ENCODE measurements at places on chromosomes 11 and 22.

DNA sequence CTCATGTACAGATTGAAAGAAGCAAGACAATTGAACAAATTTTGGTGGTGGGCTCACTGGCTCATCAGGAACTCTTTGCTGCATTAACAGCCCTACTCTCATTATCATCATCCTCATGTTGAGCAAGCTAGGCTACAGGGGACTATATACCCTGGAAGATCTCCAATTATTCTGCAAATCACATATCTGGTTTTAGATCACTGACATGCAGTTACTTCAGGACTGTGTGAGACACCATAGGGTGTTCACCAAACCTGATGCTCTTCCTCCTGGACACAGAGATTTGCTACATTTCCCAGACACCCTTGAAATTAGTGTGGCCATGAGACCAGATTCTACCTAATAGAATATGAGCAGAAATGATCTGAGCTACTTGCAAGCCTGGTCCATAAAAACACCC is 23.0 kb upstream of the ME3 start:
- no peak for DNase-seq

GRCh38 chr22:24592851-24593558 is at the start of gene LRRC75B:
Gene LRRC75B (minus strand): TSS chr22:24593073. CDS start chr22:24593039, 34 bp downstream.
- DNase-seq: no peak

- peak; percentile 73 for DNase-seq
These were observed 4.1 kb downstream of the SUN2 start for GRCh38 chr22:38751422-38752346.

- peak; percentile 17 for DNase-seq
These were observed 15.9 kb downstream of the MOGAT2 start for GRCh38 chr11:75733431-75734107.

- no peak for DNase-seq
These were observed 109.5 kb upstream of the TOP3B start for GRCh38 chr22:22092101-22092500.

GRCh38 chr11:61754534-61755482 is 2.4 kb downstream of the MYRF start:
- no peak for DNase-seq

DNA sequence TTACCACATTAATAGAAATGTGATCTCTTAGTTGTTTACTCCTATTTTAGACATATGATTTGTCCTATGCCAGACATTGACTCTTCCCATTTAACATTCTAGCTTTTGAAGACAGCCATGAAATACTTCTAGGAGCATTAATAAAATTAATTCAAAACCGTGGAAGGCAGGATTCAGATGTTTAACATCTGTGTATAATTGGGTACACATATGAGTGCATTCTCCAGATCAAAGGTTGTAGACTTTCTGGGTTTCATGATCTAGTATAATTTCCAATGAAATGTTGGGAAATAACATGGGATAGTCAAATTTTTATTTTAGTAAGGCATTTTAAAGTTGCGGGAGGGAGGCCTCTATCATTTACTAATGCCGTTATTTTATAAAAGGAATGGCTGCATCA is 35.2 kb upstream of the CCDC89 start:
- no peak for DNase-seq
